ENCODE measurements at places on chromosomes 3 and 15.

- no peak for DNase-seq
Observed at GRCh38 chr3:139455855-139456254, 20.5 kb downstream of the RBP2 start.

- DNase-seq: no peak
Observed at GRCh38 chr3:45626096-45626887, 31.7 kb downstream of the LIMD1 start.

GRCh38 chr3:195062866-195063540 is 208.0 kb downstream of the XXYLT1 start:
- no peak for DNase-seq

DNA sequence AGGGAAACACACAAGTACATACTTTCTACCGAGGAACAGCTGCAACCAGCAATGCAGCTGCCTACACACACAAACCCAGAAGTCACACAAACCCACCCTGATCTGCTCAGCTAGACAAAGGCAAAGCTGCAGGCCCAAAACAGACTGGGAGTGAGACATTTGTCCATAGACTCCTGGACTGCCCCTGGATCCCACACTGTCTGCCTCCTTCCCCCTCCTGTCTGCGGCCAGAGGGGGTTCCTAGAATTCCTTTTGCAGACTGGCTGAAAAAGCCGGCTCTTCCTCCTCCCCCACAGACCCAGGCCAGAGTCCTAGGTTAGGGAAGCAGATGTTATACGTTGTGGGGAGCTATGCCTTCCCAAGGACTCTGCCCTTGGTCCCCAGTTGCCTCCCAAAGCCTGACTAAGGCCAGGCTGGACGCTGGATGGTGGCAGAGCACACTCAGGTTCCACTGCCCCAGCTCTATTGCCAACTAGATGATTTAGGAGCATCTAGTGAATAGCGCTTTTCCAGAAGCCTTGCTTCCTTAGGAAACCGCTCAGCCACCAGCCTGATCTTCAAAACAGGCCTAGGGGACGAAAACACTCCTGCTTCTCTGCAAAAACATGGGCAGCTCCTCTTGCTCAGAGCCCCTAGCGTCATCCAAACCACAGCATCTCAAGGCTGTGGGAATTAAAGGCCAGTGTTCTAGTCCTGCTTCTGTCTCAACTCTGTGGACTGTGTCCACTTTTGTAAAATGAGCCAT is 37.4 kb upstream of the CILP start:
- no peak for DNase-seq

DNA sequence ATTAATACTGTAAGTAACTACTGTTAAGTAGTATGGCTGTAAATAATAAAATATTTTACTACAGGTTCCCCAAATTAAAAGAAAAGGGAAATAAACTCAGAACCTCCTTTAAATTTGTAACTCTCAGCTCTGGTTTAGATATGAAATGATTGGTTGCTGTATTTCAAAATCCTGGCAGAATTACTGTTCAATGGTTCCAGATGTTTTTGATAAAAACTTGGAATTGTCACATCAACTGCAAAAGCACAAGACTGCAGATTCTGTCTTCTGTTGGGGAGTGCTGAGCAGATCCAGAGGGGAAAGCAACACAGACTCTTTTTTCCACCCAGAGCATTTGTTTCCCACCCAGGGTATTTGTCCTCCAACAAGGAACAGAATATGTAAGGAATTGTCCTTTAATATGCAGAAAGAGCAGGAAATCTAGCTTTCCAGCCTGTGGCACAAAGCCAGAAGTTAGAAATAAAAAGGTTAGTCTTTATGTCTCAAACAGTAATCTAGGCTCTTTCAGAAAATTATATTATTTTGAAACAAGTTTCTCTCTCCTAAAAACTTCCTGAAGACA is 178.1 kb downstream of the KLHL25 start:
- no peak for DNase-seq

DNA sequence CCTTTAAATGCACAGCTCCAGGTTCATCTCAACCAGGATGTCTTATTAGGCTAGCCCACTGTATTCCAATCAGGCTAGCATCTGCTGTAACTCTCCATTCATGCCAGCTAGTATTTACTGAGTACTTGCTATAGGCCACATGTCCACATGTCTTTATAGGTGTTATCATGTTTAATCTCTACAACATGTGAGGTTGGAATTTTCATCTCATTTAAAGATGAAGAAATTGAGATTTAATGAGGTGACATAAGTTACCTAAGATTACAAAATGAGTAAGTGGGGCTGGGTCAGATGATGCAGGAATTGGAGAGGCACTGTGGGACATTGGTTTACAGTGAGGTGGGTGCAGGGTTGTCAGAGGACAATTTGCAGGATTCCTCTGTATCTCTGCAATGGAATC is 2.9 kb downstream of the IFT122 start:
- DNase-seq: no peak

- no peak for DNase-seq
Observed at GRCh38 chr3:10551139-10551538, 45.8 kb upstream of the ATP2B2 start.

DNA sequence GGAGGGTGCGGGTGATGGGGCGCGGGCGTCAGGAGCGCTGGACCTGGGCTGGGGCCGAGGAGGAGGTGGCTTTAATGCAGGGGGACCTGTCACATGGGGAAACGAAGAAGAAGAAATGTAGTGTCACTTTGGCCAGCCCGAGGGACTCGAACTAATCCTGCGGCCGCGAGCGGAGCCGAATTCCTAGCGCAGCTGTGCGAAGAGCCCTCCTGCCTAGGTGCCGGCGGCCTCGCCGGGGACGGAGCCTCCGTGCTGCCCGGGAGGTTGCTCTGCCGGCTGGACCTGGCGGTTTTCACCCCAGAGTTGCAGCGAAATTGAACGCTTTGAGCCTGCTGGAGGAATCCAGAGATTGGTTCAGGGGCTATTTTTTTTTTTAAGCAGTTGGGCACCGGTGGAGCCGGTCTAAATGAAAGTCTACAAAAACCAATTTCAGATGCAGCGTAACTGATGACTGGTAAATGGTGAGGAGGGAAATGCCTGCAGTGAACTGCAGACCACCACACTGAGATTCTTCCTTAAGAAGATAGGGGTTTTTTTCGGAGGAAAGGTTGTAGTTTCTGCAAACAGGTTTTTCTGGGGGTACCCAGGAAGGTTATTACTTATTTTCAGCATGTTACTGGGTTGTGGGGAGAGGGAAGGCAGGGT is 662 bp downstream of the TMEM108 start:
- no peak for DNase-seq

- no peak for DNase-seq
Observed at GRCh38 chr3:61912158-61912557, 350.8 kb downstream of the PTPRG start.

DNA sequence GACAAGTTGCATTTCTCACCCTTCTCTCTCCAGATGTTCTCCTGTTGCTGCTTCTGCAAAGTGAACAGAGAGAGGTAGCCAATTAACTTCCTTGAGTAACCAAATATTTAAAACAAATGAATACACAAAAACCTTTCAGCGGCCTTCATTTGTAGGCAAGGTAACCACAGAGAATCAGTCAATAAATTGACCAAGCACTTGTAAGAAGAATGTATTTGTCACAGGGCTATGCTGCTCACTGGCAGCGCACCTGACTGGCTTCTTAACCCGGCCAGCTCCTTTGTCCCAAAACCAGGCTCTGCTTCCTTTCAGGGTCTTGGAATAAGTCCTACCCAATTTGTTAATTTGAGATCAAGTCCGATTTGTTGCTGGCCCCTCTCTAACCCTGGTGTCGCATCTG is 43.5 kb upstream of the STXBP5L start:
- no peak for DNase-seq

GRCh38 chr3:156675830-156676767 is 1.7 kb downstream of the TIPARP start:
- DNase-seq: no peak

GRCh38 chr15:48748535-48748934 is 62.3 kb downstream of the CEP152 start:
- DNase-seq: no peak

DNA sequence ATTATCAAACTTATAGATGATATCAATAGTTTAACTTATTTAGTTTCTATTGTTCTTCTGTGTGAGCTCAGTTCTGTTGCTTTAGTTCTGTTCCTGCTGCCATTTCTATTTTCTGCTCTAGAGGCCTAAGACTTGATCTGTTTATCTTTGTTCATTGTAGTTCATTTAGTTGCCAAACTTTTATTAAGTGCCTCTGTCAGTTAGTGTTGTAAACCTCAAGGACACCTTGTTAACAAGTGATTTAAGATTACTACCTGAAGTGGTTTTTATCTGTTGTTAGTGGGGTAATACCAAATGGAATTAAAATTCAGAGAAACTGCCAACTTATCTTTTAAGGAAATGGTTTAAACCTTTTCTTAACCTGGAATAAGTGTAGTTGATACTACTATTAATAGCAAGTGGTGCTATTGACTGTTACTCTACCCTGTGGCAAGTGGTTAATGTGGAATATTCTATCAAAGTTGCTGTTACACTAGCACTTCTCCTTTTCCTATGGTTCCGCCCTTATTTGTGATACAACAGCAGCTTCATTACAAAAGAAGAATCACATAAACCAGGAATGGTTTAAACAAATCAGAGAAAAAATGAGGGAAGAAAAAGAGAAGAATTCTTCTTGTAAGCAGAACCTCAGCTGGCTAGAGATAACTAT is 500.6 kb upstream of the GOLIM4 start:
- DNase-seq: no peak

GRCh38 chr3:128794770-128795649 is 69.0 kb downstream of the RAB7A start:
- peak; percentile 55 for DNase-seq

DNA sequence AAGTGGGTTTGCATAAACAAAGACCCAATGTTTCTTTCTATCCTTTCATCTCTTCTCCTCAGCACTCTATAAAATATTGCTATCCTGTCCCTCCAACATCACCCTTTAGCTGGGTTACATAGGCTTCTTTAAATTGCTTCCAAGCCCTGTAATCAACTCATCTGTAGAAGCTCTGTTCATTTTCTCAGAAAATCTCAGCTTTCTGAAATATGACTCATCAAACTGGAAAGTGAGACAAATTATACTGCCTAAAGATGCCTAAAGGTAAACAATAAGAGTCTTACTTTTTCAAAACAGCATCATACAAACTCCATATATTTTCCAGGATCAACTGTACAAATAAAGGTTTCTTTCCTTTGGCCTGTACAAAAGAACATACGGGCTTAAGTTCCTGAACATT is 33.8 kb downstream of the EFL1 start:
- DNase-seq: no peak

- no peak for DNase-seq
Observed at GRCh38 chr3:39718674-39719595, 90.5 kb upstream of the MYRIP start.

- DNase-seq: no peak
Observed at GRCh38 chr3:149538371-149538770, 63.9 kb downstream of the TM4SF4 start.

GRCh38 chr3:157692468-157692867 is 189.3 kb upstream of the VEPH1 start:
- DNase-seq: no peak

DNA sequence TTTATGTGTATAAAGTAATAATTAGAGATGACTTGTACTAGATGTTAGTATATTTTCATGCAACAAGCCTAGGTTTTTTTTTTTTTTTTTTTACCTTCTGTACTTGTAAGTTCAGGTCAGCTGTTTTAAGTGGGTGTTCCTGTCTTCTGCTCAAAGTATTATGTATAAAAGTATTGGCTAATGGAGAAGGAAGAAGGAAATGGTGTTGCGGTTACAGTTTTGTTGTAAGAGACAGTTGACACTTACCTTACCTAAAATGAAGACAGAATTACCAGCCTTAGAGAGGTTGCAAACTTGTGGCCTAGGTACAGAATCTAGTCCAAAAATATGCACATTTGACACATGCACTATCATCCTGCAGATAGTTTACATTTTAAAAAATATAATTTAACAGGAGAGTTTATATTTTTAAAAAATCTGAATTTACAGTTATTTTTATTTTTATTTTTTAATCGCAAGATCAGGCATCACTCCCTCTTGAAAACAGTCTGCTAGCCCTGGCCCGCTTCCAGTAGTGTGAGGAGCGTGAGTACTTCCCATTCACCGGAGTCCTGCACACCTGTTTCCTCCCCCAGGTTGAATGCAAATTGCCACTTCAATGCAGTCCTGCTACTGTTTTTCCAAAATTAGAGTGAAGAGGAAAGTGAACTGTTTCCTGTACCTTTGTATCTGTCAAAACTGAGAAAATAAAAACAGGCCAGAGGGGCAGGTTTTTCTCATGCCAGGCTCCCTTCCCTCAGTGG is 224.3 kb upstream of the SOX2 start:
- DNase-seq: no peak

DNA sequence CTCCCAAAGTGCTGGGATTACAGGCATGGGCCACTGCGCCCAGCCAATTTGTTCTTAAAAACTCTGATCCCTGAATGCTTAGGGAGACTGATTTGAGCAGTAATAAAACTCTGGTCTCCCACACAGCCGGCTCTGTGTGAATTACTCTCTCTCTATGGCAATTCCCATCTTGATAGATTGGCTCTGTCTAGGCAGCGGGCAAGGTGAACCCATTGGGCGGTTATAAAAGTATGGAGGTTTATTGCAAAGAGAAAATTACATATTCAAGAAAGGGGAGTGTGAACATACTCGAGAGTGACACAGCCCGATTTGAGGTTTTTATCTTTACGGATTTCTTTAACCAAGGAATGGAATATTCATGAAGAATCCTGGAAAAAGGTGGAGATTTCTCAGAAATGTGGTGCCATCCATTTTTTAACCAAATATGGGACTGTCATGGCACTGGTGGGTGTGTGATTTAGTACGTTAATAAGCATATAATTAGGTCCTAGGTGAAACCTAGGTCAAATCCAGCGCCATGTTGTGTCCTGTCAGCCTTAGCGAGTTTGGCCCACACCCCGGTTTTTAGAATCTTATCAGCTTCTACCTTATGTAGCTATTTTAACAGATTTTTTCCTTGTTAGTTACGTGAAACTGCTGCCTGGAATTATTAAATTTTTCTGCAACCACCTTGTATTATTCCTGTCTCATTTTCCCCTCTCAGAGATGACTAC is 7.2 kb upstream of the GMPS start:
- DNase-seq: no peak

DNA sequence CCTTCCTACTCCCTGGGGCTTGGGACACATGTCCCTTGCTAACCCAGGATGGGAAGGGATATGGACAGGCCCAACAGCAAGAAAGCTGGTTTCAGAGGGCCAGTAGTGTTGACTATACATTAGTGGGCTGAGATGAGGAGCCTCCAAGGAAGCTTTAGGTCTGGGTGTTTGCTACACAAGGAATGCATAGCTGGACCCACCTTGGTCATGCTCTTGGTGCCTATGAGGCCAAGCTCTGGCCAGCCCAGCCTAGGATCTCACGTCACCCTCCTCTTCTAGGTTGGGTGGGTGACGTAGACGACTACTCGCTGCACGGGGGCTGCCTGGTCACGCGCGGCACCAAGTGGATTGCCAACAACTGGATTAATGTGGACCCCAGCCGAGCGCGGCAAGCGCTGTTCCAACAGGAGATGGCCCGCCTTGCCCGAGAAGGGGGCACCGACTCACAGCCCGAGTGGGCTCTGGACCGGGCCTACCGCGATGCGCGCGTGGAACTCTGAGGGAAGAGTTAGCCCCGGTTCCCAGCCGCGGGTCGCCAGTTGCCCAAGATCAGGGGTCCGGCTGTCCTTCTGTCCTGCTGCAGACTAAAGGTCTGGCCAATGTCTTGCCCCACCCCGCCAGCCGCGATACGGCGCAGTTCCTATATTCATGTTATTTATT is 653 bp upstream of the WDR6 start:
- DNase-seq: no peak

GRCh38 chr3:181859518-181859917 is 147.8 kb downstream of the SOX2 start:
- DNase-seq: no peak
